ENCODE measurements at places on chromosomes 6 and 20.

GRCh38 chr20:38267901-38268514 lies 7.5 kb upstream of the KIAA1755 start:
- DNase-seq, result no peak

DNA sequence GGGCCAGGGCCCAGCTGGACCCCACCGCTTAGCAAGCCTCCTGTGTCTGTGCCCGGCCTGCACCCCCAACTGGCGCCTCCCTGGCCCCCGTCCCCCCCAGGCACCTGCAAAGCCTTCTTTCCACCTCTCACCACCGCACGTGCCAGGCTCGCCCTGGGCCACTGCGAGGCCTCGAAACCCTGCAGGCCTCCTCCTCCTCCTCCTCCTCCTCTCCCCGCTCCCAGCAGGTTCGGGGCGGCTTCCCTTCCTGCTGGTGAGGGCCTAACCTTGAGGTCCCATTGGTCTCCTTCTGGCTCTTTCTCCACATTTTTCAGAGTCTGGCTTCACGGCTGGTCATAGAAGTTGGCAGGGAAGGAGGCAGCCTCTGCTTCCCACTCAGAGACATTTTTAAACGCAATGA lies 76.8 kb upstream of the GATA5 start:
- no peak for DNase-seq

DNA sequence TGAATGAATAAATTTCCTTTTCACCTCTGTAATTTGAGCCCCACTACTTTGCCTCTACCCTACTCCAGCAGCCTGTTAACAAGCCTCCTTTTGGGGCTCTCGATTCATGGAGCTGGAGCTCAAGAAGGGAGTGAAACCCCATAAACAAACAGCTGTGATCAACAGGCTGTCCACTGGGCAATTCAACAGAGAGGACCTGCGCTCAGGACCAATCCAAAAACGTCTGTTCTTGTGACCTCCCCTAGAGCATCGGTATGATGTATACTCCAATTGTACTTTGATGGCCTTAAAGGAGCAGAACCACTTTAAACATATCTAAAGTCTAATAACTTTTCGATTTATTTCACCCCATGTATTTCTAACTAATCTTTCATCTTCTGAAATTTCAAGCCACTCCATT lies 37.4 kb downstream of the HIVEP2 start:
- DNase-seq, result no peak

DNA sequence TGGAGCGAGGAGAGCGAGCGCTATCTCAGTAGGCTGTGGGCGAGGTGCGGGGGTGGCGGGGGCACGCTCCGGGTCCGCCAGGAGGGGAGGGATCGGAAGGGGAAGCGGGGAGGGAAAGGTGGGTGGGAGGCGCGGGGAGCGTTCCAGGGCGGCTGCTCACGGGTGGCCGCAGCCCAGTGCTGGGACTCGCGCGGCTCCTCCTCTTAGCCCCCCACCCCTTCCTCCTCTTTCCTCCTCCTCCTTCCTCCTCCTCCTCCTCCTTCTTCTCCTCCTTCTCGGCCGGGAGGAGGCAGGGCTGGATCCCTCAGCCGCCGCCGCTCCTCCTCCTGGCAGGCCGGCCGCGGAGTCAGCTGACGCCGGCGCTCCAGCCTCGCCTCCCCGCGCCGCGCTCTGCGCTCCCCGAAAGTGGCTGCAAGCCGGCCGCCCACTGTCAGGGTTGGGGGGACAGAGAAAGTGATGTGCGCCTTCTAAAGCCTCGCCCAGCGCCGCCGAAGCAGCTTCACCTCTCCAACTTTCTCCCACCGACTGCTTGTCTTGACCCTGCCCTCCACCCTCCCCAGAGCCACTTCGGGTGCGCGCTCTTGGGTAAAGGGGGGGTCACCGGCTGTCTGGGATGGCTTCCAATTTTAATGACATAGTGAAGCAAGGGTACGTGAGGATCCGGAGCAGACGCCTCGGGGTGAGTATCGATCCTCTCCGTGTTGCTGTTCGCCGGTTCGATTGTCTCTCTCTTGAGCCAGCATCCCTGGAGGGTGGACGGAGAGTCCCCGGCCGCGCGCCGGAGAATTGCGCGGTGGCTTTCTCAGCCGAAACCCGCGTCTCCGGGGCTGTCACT lies at the start of gene DOK5:
Gene DOK5 (plus strand): TSS at position 260 of the 835 bp plus-strand sequence. CDS start 354 bp downstream, at position 614.
- DNase-seq, result peak; percentile 77

DNA sequence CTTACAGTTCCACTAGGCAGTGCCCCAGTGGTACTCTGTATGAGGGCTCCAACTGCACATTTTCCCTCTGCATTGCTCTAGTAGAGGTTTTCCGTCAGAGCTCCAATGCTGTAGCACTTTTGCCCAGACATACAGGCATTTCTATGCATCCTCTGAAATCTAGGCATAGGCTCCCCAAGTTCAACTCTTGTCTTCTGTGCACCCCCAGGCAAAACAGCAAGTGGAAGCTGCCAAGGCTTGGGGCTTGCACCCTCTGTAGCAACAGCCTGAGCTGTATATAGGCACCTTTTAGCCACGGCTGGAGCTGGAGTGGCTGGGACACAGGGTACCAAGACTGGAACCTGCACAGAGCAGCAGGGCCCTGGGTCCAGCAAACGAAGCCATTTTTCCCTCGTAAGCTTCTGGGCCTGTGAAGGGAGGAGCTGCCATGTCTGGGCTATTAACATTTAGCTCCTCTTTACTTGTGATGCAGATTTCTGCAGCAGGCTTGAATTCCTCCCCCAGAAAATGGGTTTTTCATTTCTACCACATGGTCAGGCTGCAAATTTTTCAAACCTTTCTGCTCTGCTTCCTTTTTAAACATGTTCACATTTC lies 596.2 kb upstream of the ADGRB3 start:
- DNase-seq, result no peak

DNA sequence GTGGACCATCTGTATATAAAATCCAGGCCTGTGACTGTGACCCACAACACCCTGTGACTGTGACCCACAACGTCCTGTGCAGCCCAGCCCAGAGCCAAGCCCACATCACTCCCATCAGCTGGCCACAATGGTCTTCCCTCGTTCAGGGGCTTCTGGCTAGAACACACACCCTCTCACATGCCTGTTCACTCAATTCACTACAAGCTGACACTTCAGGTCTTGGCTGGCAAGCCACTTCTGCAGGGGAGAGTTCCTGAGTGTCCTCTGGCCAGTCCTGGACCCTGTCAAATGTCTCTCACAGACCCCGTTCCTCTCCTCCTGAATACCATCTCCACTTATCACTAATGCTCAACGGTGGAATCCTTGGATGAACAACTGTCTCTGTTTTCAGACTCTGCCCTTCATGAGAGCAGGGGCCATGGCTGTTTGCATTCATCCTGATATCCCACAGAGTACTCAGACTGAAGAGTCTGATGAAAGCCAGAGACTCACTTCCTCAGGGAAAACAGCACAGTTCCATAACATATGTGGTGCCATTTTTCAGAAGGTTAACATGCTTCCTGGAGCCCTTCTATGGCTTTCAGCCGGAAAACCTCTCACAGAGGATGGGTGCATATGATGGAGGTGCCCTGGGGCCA lies 56.0 kb downstream of the MYH7B start:
- DNase-seq, result peak; percentile 27

GRCh38 chr6:157030755-157031154 lies 253.6 kb downstream of the ARID1B start:
- no peak for DNase-seq

DNA sequence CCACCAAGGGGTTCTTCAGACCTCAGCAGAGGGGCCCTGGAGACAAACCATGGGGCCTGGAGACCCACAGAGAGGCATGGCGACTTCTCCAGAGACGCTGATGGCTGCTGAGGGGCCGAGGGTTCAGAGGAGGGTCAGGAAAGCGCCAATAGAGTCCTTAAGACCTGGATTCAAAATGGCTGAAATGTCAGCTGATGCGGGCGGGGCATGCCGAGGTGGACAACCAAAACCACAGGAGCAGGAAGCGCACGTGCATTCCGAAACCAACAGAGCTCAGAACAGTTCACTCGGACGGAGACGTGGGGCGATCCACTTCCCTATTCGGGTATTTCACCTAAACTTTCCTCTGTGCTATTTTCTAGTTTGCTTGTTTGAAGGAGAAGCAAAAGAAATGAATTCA lies 99.9 kb upstream of the RIN2 start:
- no peak for DNase-seq

Measured in ecto neural progenitor cell (in vitro differentiated cells).